ENCODE measurements at places on chromosomes 5 and 9.
A peak's percentile ranks its signal among the peaks of the same experiment; 100 is the strongest.

DNA sequence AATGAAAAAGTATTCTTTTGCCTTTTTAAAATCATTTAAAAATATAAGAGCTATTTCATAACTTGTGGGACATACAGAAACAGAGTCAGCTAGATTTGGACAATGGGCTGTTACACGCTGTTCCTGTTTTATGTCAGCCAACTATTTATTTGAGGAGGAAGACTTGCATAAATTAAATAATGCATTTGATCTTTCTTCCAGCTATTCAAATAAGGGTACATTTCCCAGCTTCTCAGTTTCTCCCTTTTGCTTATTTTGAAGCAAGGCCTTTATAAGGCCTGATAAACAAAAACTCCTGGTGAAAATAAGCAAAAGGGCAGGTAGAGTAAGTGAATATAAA lies 6.5 kb downstream of the STOM start:
- no peak for DNase-seq

DNA sequence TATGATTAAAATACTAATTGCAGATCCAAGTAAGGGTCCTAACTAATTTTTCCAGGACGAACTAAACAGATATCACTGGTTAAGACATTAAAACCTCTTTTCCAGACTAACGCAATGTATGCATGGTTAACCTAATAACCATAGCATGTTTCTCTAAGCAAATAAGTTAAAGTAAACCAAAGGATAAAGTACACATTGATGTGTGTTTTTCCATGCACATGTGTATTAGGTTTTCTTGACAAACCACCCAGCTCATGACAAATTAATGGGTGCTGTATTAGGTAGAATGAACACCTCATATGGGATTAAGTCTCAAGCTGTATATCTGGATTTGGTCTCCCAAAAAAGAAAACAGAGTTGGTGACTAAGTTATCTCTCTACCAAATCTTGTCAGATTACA lies 45.6 kb downstream of the ANKH start:
- no peak for DNase-seq

DNA sequence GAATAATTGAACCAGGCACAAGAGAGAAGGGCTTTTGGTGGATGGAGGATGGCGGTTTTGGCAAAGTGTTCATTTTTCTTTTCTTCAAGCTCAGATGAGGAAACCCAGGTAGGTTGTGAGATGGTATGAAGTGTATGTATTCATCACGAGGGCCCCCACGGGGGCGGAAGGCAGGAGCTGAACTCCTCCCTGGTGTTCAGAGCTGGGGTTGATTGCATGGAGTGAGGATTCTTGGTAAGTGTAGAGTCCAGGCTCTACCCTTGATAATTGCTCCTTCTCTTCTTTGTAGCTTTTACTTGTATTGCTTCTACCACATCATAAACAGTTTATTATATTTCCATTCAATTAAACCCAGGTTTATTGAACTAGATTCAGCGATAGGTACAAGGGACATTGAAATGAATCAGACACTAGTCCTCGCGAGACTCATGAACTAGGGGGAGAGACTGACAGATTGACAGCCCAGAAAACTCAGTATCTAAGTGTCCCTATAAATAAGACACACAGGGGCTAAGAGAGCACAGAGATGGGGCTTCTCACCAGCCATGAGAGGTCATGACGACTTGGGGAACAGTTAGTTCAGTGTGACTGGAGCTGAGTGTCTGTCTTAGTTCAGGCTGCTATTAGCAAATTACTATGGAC lies 116.7 kb upstream of the KLF4 start:
- DNase-seq: no peak

- DNase-seq: no peak
Observed at GRCh38 chr9:83081846-83082245, 18.9 kb upstream of the RASEF start.

- DNase-seq: no peak
Observed at GRCh38 chr5:125026867-125027731, 280.7 kb upstream of the ZNF608 start.

- no peak for DNase-seq
Observed at GRCh38 chr9:11356067-11356466, 743.3 kb upstream of the PTPRD start.

DNA sequence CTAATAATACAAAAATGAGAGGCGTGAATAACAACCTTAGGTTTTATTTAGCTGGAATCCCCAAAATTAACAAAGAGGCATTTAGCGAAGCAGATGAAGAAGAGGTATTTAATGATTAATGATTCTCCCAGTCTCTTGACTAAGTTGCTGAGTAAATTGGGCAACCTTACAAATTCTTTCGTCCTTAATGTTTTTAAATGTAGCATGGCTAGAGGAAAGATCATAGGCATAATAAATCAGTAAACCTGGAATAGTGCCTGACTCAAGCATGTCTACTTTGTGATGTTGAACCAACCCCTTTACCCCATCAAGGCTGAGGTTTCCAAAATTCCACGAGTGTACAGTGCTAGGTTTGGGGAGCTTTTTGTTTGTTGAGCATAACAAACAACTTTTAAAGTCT lies 7.9 kb downstream of the BHMT start:
- no peak for DNase-seq

DNA sequence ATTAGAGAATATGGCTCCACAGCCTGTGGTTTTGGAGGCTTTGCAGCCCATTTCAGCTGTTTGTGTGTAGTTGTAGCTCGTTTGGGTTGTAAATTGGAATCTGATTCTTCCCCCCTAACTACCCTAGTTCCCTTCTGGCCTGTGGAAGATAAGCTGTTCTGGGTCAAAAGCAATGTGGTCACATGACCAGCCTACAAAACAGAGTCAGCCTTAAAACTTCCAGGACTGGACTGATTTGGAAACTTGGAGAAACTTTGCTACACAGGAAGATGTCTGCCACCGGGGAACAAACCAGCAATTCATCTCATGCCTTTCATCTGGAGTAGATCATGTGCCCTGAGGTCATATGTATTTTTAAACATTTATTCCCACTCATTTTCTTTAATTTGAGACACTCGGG lies 83.8 kb downstream of the DAPK1 start:
- no peak for DNase-seq

DNA sequence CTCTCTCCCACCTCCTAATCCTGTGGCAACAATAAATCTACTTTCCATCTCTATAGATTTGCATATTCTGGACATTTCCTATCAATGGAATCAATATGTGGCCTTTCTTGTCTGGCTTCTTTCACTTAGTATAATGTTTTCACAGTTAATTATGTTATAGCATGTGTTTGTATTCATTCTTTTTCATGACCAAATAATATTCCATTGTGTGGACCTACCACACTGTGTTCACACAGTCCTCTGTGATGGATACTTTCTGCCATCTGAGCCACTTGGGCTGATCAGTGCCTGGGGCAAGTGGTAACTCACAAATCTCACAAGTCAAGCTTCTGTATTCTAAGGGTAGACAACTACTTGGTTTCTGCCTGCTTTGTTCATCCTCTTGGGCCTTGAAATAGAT lies 48.7 kb upstream of the POMT1 start:
- DNase-seq: no peak

DNA sequence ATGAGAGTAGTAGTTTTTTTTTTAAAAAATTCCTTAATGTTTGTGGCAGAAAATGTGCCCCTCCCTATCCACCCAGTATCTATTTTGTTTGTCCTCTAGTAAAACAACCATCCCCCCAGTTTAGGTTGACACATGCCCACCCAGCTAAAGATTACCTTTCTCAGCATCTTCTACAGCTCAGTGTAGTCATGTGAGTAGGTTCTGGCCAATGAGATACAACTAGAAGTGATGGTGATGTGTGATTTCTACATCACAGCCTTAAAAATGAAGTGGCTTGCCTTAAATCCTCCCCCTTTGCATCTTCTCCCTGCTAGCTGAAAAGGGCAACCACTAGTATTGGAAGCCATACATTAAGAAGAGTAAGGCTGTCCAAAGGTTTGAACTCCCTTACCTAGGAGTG lies 14.9 kb downstream of the CHD1 start:
- DNase-seq: no peak

DNA sequence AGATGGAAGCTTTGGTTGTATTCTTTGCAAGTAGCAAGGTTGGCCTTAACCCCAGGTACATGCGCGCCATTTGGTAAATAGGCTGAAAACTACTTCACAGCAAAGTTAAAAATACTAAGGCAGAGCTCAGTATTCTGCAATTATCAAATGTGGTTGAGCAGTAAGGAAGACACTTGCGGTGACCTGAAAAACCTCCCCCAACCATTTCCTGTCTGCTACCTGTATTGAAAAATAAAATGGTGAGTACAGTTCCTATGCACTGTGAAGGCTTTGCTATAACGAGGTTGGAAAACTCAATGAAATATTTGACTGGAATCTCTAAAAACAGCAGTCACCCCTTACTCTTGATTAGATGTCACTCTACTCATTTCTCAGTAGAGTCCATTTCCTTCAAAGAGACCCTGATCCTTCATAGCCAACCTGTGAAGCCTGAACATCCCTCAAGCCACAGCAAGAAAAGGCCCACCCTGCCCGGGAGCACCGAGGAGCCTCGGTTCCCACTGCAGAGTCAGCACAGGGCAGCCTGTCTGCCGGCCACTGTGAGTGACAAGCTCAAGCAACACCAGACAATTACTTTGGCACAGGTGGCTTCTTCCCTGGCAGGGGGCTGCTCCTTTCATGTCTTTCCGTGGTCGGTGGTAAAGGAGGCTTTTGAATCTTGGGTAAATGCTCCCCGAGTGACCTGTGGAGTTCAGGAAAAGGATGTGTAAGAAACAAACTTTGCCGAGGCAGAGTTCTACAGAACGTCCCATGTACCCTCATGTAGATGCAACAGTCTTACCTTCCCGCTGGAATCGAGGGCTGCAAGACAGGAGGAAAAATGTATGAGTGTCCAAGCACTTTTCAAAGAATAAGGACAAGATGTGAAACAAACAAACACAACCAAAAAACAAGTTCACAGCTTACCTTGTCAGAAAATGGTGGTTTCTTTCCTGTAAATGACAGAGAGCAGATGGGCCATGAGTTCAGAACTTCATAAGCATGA lies 29.6 kb downstream of the C5orf58 start:
- DNase-seq: no peak

DNA sequence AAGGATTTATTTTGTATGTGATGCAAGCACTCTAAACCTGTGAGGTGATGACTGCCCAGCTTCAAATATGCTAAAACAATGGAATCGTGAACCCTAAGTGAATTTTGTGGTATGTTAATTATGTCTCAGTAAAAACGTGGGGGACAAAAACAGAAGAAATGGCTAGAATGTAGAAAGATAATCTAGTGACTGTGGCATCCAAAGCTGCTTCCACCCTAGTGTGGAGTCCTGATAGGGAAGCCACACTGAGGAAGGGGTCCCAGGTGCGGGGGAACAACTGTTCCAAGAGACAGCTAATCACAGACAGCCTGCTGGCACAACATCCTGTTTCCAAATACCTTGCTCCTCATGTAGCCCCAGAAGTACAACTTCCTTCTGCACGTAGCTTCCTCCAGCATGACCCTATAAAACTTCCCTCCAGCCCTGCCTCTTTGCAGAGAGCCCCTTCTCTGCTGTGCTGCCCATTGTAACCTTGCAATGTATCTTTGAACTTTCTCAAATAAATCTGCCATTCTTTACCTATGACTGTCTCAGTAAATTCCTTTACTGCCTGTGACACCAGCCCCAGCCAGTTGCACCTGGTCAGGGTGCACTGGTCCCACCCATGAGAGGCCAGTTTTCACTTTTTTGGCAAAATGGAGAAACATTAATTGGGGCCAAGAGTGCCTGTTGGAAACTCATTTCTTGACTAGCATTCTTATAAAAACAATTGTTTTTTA lies 4.9 kb downstream of the GMCL2 start:
- DNase-seq: peak; percentile 47

DNA sequence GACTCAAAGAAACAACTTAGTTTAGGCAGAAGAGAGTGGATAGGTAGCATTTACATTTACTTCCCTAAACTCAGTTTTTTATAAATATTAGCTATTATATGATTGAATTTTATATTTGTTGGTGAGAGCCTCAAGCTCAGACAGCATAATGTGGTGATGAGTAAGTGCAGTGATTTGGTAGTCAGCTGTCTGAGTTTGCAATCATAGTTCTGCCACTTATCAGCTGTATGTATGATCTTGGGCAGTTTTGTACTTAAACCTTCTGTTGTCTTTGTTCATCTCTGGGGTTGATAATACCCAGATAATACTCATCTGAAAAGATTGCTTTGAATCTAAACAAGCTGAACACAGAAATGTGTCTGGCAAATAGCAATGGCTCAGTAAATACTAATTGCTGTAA lies 108.8 kb downstream of the ANXA1 start:
- no peak for DNase-seq

- no peak for DNase-seq
Observed at GRCh38 chr9:101354143-101354764, 30.6 kb downstream of the BAAT start.

GRCh38 chr5:58383448-58383847 lies 76.4 kb downstream of the PLK2 start:
- DNase-seq: no peak

DNA sequence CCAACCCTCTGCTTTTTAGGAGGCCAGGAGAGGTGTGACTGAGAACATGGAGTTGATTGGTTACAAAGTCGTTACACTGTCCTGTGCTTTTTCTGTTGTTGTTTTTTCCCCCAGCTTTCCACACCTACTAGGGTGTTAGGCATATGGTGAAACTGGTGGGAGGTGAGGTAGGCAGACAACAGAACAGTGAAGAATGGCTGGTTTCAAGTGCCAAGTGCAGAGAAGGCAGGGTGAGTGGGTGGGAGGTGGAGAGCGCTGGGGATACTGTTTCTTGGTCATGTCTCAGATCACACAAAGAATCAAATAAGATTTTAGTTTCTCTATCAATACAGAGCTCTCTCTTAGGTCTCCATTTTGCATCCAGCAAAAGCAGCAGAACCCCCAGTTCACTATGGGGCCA lies 2.2 kb upstream of the SPTAN1 start:
- no peak for DNase-seq

DNA sequence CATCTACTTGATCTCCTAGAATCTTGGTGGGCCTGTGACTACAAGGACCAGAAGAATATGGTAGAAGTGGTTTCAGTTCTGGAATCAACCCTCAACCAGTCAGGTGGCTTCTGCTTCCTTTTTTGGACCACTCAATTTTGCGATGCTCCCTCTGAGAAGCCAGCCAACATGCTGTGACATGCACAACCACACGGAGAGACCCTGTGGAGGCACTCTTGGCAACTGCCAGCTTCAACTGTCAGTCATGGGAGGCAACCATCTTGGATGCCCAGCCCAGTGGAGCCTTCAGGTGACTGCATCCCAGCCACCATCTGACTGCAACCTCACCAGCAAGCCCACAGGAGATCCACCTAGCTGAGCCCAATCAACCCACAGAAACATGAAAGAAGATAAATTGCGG lies 137.3 kb downstream of the FAM114A2 start:
- no peak for DNase-seq

GRCh38 chr9:128409978-128410377 lies 10.7 kb upstream of the CERCAM start:
- DNase-seq: peak; percentile 71

DNA sequence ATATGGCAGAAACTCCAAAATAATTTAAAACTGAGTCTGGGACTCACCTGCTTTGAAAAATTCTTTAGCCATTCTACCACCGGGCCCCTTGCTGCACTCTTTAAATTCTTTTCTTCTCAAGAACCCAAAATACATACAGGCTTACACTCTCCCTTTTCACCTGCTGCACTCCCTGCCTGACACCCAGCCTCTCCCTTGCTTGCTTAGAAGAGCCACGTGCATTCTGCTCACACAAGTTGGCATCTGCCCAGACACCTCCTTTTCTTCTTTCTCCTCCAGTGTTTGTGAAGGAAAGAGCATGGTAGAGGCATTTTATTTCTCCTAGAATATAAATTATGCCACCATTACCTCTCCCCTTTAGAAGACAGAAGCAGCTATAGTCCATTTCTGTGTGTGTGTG lies 39.0 kb upstream of the AOPEP start:
- DNase-seq: no peak

Measured in GM23338 (cell line).